ENCODE measurements at places on chromosomes 2 and 18. TPM values are rescaled to one million over a fixed set of nuclear protein-coding genes. Genes with fewer than 3 reads are reported as not detected.

Gene GRB14
- total RNA-seq: 3.9 TPM

GRCh38 chr2:137966043-137966442, 1.8 kb downstream of the HNMT start:
- no peak for DNase-seq

GRCh38 chr2:232126301-232127099, 165.0 kb downstream of the DIS3L2 start:
- no peak for DNase-seq

Gene RNF125
- total RNA-seq: 0.60 TPM

DNA sequence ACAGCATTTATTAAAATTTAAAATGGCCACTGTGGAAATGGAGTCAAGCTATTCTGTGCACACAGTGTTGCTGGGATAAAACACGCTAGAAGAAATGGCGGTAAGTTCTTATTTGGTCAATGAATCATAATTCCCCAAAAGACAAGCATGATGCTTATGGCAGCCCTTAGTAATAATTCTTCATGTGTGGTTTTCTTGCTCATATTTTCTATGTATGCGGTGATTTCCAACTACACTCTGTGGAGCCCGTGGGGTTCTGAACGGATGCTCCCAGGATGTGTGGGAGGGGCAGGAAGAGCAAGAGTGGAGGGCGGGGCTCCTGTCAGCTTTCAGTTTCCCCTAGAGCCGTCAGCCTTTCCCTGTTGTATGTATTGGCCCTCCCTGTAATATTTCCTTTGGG, 91.7 kb upstream of the RMDN2 start:
- no peak for DNase-seq

- DNase-seq: no peak
Observed at GRCh38 chr2:188272121-188272520, 19.6 kb upstream of the GULP1 start.

DNA sequence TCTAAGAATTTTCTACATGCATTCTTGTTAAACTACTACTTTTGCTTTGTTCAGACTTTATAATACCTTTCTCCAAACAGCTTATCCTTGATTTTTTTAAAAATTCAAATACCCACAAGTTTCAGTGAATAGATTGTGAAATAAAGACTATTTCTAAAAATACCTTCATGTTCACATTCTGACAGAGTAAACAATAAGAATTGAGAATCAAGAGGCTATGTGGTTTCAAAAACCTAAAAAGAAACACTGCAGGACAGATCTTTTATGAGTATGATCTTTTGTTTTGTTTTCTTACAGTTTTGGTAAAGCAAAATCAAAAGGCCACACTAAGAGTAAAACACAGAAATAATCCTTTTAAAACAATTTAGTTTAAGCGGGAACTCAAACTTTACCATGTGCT, 21.2 kb downstream of the ALS2 start:
- DNase-seq: no peak

GRCh38 chr18:35506024-35506712, 8.4 kb upstream of the INO80C start:
- DNase-seq: no peak

GRCh38 chr2:38835990-38836389, 39.7 kb downstream of the DHX57 start:
- DNase-seq: no peak

GRCh38 chr18:63016270-63016669, 300.9 kb downstream of the PHLPP1 start:
- DNase-seq: peak; percentile 8

DNA sequence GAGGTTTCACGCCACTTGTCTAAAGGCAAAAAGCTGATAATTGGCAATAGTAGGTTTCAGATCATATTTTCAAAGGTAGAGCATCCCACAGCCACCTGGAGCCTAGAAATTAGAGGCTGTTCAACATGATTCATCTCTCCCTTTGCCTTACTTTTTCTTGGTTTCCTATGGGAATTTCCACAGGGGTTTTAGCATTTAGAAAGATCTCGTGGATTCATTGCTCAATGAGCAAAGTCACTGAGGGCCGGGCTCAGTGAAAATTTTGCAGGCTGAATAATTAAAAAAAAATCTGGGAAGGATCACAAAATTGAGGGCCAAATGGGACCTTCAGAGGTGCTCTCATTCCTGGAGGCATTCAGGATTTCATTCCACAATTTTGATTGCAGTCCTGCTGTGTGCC, 137.1 kb downstream of the VAPA start:
- no peak for DNase-seq

- no peak for DNase-seq
Observed at GRCh38 chr2:17303521-17303920, 214.7 kb downstream of the RAD51AP2 start.

DNA sequence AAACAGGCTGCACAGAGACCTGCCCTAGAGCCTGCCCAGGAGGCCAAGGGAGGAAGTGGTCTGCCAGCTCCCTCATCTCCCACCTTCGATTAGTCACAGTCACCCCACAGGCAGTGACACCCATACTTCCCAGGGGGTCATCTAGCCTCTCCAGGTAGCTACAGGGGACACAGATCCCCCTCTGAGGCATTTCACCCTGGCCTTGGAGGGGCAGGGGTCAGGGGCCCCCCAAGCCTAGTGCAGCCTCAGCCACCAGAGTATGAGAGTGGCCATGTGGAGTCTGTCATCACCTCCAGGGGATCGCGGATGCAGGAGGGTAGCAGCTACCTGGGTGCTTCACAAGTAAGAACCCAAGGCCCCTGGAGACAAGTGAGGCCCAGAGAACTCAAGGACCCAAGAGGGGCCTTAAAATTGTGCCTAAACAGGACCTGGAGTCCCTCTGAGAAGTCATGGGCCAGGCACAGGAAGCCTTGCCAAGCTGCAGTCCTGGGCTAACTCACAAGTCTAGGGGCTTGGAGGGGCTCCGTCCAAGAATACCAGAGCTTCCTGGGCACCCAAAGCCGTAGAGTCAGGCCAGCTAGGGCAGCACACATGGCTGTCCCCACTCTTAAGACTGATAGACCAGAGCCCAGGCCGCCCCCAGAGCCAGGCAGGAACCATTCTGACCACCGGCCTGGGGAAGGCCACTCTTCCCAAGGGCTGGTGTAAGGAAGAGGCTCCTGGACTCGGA, 354.3 kb upstream of the ID2 start:
- no peak for DNase-seq

GRCh38 chr18:47899107-47899840, 31.2 kb downstream of the SMAD2 start:
- DNase-seq: no peak

Measured in pulmonary artery endothelial cell (primary cell).